ENCODE measurements at places on chromosomes 3 and 15. TPM values are rescaled to one million over a fixed set of nuclear protein-coding genes. Genes with fewer than 3 reads are reported as not detected.

- DNase-seq, result peak; percentile 72
These were observed 4.3 kb downstream of the SLCO3A1 start for GRCh38 chr15:91857772-91858171.

DNA sequence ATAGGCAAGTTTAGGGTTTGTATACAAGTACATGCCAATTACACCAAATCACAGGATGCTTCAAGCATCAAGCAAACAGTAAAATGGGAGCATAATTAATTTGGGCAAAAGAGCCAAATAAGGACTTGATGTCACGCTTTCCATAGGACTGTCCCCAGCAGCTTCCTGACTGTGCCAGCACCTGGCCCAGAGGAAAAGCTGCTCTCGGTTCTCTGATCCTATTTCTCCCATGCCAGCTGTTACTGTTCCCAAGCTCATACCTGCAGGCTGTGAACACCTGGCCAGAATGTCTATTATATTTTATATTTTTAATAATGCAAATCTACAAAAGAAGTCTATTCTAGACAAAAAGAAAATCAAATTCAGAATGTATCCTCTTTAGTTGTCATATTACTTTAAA is 12.2 kb downstream of the ZXDC start:
- DNase-seq, result no peak

DNA sequence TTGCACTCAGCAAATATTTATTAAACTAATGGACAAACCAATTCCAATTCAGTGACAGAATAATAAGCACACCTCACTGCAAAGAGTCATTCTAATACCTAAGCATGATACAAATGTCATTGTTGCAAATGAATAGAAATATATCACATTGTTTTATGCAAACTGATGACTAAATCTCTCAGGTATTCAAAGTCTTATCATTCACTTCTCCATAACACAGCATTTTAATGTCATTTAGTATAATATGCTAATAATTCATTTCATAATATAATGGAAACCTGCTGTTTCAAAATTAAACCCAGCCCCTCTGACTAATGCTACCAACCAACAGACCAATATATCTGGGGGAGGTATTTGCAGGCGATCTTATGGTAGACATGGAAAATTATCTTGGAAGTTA is 71.8 kb downstream of the FGF7 start:
- DNase-seq, result no peak

DNA sequence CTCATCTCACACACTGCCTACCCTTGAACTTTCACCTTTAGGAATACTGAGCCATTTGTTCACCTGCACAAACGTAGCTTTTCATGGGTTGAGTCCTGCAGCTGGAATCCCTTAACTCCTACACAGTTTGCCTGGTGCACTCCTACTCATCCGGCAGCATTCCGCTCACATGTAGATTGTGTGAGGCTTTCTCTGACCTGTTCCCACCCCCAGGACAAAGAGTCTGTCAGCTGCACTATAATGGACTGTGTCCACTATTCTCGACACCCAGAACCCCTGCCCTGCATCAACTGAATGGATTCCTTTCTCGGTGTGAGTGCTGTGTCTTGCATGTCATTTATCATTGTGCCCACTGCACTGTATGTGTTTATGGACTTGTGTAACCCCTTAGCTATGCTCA is 54.9 kb downstream of the EPHB3 start:
- no peak for DNase-seq

DNA sequence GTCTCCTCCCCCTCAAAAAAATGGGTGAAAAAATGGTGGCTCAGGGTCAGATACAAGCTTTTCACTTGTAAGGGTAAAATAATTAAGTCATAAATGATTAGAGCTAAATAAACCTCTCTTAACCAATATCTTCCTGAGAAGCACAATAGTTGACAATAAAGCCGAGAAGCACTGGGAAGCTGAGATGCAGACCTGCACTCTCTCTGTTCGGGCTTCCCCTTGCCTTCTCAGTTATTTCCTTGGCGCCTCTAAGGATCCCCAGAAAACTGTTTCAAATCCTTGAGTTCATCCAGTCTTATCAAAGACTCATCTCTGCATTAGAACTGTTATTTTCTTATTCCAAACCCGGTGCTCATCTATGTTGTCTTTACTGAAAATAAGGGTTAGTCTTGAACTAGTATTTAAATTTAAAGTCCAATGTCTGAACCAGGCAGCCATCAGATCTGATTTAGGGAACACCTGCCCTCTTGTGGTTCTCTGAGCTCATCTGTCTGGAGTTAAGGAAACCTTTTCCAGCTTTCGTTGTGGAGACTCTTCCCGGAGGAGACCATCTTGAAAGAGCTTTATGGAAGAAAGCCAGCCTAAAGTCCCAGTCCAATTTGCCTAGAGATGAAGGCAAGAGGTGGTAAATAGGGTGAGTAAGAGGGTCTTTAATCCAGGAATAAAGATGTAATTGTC is 256.4 kb upstream of the MCTP2 start:
- no peak for DNase-seq

GRCh38 chr15:26433818-26434217 is 339.0 kb downstream of the GABRB3 start:
- DNase-seq, result no peak

- no peak for DNase-seq
These were observed 247.8 kb upstream of the PEX5L start for GRCh38 chr3:180284331-180285110.

- no peak for DNase-seq
These were observed 501.8 kb downstream of the ZPLD1 start for GRCh38 chr3:102936511-102937045.

The GOLGA8J gene
- 0.38 TPM for total RNA-seq
